ENCODE measurements at places on chromosomes 3 and 15.

DNA sequence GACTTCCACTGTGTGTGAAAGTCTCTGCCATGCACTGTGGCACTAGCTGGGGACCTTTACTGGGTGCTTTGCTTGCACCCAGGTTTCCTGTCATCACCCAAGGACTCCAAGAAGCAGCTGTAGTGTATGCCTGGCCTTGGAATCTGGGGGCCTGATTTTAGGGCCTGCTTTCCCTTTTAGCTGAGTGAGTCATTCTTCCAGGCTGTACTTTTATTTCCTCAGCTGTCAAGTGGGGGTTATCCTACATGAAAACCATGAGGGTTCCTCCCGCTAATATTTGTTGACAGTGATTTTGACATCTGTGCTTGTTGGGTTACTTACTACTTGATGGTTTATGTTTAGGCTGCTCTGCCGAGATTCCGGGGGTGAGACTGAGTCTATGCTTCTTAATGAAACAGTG, 18.5 kb downstream of the GORASP1 start:
- DNase-seq: no peak

- no peak for DNase-seq
Measured at GRCh38 chr3:55619046-55619808, 132.1 kb upstream of the WNT5A start.

- DNase-seq: no peak
Measured at GRCh38 chr3:114332342-114333179, 38.7 kb downstream of the TIGIT start.

- no peak for DNase-seq
Measured at GRCh38 chr15:95454403-95455262, 875.9 kb upstream of the NR2F2 start.

DNA sequence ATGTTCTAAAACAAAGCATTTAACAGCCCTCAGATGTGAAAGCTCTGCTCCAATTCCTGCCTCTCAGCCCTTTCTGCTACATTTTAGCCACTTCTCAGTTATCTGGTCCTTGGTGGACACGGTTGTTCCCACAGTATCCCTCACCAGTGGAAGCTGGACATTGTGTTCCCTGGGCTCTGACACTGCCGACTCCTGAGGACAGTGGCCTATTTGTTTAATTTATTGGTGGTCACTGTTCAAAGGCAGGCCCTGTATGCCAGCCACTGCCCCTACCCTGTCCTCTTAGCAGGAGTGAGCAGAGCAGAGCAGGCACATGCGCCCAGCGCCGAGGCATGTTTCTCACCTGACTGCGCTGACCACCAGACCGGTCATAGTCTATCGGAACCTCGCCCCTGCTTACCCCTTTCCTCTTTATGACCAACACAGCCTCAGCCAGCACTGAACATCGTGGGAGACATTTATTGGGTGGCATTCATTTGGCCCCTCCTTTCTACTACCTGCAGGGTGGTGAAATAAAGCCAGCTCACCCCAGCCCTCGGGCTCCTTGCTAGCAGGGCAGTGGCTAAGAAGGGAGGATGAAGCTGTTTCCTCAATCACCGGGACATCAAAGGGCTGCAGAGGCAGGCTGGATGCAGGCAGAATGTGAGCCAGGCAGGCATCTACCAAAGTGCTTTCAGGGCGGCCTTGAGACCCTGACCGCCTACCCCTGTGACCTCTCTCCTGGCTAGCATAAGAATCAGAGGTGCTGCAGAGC, 54.3 kb upstream of the HACD2 start:
- no peak for DNase-seq

DNA sequence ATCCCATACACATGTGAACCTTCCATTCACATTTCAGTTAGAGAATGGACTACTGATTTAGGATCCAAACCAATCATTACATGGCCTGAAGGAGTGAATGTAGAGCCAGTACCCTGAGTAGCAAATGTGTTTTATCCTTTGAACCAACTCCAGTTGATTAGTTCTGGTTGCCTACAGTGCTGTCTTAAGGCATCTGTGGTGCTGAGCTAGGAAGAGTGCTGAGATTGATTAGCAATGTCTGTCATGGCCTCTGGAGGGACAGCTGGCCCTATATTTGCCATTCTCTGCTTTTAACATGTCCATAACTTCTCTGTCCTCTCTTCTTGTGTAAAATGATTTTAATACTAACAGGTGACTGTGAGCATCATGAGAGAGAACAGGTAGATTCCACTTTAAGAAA, 11.1 kb downstream of the LRTM1 start:
- DNase-seq: no peak

GRCh38 chr3:45616158-45616557, 21.6 kb downstream of the LIMD1 start:
- DNase-seq: no peak

DNA sequence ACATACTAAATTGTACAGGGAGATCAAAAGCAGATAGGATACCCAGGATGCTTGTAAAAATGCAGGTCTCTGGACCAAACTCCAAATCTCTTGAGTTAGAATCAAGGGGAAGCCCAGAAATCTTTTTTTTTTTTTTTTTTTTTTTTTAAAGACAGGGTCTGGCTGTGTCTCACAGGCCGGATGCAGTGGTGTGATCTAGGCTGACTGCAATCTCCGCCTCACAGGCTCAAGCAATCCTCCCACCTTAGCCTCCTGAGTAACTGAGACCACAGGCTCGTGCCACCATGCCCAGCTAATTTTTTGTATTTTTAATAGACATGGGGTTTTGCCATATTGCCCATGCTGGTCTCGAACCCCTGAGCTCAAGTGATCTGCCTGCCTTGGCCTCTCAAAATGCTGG, 373.5 kb downstream of the SHQ1 start:
- DNase-seq: no peak

- no peak for DNase-seq
Measured at GRCh38 chr15:95884276-95884675, 446.2 kb upstream of the NR2F2 start.

DNA sequence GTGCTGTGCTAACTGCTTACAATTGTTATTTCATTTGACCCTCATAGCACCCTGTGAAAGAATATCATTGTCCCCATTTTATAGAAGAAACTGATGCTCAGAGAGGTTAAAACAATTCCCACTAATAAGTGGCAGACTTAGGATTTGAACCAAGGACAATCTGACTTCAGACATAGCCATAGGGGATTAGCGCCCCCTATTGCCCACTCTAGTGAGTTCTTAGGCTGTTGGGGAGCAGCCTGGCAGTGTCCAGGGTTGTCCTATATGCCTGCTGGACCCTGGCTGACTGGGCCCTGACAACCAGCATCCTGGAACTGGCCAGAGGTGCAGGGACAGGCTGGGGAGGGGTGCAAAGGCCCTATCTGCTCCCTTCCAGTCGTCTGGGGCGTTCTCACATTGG, 15.4 kb downstream of the DPH3 start:
- no peak for DNase-seq

DNA sequence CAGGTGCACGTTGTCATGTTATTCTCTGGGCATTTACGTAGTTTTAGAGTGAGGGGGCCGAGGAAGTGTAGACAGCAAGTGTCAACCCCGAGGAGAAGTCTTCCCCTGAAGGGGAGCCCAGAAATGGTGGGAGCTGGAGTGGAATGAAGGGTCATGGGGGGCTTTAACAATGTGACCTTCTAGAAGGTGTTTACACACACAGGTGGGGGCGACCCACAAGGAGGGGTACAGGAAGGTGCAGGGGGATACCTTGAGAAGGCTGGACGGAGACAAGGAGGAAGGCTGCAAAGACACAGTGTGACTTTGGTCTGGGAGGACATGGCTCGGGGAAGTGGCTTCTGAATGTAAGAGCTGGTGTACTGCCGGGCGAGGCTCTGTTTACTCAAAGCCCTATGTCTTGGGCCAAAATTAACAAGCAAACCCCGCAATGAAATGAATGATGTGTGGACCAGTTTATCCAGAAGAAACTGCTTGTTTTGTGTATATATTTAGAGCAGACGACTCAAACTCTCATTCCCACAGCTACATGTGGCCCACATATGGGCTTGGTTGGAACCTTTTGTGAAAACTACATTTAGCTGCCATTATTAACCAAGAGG, 18.7 kb downstream of the TRPM1 start:
- no peak for DNase-seq

- no peak for DNase-seq
Measured at GRCh38 chr3:54047568-54047967, 74.8 kb upstream of the CACNA2D3 start.

- no peak for DNase-seq
Measured at GRCh38 chr3:138354376-138354775, 6.0 kb downstream of the MRAS start.

GRCh38 chr3:13652728-13653127, 103.8 kb downstream of the FBLN2 start:
- no peak for DNase-seq

All from T follicular helper cell (primary cell).